ENCODE measurements at places on chromosomes 6 and 20.

GRCh38 chr20:59771506-59772372 is 161.7 kb downstream of the SYCP2 start:
- DNase-seq: no peak

- no peak for DNase-seq
Observed at GRCh38 chr20:41045671-41046070, 17.0 kb downstream of the TOP1 start.

- no peak for DNase-seq
Observed at GRCh38 chr20:46552460-46553420, 2.3 kb upstream of the OCSTAMP start.

DNA sequence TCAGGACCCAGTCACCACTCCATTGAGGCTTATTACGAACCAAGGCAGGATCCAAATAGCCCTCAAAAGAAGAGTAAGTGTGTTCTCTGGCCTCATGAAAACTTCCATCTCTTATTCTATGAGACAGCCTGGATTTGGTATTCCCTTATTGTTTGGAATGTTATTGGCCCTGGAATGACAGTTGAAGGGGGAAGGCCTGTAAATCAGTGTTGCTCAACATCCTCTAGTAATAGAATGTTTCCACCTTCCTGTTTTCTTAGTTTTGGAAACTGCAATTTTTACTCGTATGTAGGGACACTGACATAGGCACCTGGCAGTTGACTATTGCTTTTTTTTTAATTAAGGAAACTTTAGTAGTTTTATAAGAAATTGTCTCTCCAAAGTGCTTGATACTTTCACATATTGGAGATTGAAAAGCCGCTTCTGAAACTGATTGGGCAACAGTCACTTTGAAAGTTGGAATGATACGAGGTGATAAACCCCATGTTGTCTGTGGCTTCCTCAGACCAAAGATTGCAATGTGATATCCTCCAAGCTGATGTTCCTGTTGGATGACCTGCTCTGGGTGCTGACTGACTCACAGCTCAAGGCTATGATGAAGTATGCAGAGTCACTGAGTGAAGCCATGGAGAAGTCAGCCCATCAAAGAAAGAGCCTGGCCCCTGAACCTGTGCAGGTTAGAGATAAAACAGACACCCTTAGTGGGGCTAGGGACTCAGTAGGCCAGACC is 43.1 kb downstream of the BLTP3A start:
- peak; percentile 91 for DNase-seq

DNA sequence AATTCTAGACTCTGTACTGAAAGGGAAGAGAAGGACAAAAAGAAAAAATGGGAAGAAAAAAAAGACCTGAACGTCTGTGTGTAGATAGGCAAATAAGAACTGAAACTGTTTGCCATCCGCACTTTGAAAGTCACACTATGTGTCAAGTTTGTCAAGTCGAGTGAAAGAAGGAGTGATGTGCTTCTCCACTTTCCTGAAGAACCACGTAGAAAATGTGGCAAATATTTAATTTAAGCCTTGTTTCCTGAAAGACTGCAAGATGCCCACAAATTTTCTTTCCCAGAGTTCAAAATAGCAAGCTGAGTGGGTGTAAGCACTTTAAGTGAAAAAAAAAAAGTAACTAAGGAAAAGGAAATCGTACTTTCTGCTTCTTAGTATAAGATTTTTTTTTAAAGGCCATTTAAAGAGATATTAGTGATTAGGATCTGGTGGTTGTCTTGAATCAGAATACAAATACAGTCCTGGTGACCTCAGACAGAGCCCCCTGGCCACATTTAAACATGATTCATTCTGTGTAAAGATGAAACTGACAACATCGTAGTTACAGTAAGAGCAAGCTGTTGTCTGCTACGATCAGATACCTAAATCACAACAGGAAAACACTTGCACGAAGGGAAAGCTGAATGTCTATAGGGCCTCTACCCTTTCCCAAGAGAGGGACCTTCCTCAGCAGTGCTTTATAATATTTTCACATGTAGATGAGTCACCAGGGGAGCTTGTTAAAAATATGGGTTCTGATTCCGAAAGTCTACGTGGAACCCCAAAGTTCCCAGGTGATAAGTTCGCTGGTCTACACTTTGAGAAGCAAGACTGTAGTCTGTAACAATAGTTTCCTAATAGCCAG is 102.3 kb downstream of the HIVEP2 start:
- DNase-seq: peak; percentile 81

GRCh38 chr20:13059398-13060136 is 50.8 kb downstream of the SPTLC3 start:
- DNase-seq: no peak

GRCh38 chr6:21185861-21186478 is 407.6 kb upstream of the SOX4 start:
- no peak for DNase-seq

GRCh38 chr20:16553684-16554083 is 19.6 kb downstream of the KIF16B start:
- no peak for DNase-seq

GRCh38 chr6:15392182-15392581 is 146.3 kb downstream of the JARID2 start:
- no peak for DNase-seq

- no peak for DNase-seq
Observed at GRCh38 chr20:15922556-15922955, 650.7 kb downstream of the KIF16B start.

- no peak for DNase-seq
Observed at GRCh38 chr20:14860410-14860814, 523.0 kb upstream of the FLRT3 start.

GRCh38 chr20:18567739-18568091 is 483 bp downstream of the SMIM26 start:
- DNase-seq: no peak

- no peak for DNase-seq
Observed at GRCh38 chr6:87430499-87430898, 22.7 kb downstream of the CFAP206 start.

- no peak for DNase-seq
Observed at GRCh38 chr6:148105695-148106094, 236.9 kb upstream of the SASH1 start.

- no peak for DNase-seq
Observed at GRCh38 chr6:150145830-150146229, 3.0 kb downstream of the PPP1R14C start.

- DNase-seq: no peak
Observed at GRCh38 chr6:116616737-116617053, 416 bp downstream of the RSPH4A start.

- DNase-seq: no peak
Observed at GRCh38 chr6:43990275-43990626, 137.0 kb downstream of the MRPL14 start.

GRCh38 chr20:47075263-47075662 is 180.6 kb downstream of the EYA2 start:
- no peak for DNase-seq

GRCh38 chr6:16783509-16783908 is 22.2 kb upstream of the ATXN1 start:
- DNase-seq: no peak
